Fibroblast of lung (primary cell): ENCODE measurements at places on chromosomes 11 and 22.
A peak's percentile ranks its signal among the peaks of the same experiment; 100 is the strongest.

DNA sequence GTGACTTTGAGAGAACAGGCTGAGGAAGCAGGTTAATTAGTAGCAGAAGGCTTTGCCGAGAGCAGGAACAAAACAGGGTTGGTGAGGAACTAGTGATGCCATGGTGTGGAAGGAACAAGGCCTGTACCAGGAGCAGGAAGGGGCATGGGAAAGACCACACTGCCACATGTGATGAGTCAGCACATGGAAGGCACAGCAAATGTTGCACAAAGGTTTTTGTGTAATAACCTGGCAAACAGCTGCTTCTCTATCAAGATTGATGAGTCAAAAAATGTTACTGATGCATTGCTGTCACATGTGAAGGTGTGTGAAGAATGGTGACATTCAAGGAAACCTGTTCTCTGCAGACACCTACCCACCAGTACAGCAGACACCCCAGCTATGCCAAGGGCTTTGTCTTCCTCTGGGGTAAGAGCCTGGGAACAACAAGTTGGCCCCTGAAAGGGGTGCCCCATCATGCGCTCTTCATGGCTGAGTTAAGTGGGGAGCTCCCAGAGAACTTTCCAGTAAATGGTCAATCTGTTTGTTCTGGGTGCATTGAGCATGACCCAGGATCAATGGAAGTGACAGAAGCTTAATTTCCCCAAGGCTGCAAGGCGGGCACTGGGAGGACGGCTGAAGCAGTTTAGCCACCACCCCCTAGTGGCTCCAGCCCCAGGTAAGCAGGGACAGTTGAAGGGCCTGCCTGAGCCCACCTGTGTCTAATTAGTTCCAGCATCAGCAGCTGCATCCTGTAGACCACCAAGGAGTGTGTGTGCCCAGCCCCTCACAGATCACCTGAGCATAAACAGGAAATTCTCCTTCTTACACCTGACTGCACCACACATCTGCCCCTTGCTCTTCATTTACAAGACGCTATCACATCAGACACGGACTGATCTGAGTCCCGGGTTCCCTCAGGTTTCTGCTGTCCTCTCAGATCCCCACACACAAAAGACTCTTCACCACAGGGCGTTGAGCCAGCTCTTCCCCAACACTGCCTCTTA lies 47.6 kb downstream of the GGTLC2 start:
- DNase-seq: no peak

DNA sequence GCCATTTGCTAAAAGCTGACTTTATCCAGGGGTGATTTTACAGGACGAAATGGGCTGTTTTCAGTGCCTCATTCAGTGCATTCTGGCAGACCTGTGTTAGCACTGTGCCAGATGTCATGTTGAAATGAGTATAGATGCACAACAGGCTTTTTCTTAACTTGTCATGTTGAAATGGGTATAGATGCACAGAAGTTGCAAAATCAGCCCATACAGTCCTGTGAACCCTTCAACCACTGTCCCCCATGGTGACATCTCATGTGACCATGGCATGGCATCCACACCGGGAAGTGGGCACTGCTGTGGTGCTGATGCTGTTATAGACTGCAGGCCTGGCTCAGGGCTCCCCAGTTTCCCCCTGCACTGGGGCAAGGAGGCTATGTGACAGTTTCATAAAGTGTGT lies 2.5 kb downstream of the TALDO1 start:
- DNase-seq: no peak

- no peak for DNase-seq
These were observed 27.0 kb downstream of the C22orf42 start for GRCh38 chr22:32132126-32132525.

GRCh38 chr11:91967026-91967690 lies 257.5 kb upstream of the FAT3 start:
- peak; percentile 71 for DNase-seq

DNA sequence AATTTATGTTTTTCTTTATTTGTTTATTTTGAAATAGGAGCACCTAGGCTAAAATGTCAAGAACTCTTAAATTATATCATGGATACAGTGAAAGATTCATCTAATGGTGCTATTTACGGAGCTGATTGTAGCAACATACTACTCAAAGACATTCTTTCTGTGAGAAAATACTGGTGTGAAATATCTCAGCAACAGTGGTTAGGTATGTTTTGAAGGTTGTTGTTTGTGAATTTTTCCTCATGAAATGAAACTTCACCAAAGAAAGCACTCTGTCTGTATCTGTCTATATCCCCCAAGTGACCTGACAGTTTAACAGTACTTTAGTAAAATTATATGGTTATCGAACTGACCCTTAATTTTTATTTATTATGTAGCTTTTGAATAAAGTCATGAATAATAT lies 12.8 kb downstream of the ATM start:
- no peak for DNase-seq

DNA sequence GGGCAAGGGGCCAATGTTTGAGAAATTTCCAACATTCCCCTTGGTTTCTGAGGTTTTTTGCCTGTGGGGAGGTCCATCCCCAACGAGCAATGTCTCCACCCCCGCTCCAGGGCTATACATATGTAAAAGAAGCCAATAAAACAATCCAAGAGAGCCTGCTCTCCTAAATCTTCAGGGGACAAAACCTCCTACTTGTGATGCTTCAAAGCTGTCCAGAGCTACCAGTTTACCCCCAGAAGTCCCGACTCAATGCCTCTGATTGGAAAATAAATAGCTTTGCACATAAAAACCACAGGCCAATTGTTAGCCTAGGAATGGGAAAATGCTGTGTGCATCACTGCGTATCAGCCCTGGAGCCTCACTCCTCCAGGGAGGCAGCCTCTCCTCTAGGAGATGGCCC lies 66.0 kb upstream of the PAX6 start:
- no peak for DNase-seq

DNA sequence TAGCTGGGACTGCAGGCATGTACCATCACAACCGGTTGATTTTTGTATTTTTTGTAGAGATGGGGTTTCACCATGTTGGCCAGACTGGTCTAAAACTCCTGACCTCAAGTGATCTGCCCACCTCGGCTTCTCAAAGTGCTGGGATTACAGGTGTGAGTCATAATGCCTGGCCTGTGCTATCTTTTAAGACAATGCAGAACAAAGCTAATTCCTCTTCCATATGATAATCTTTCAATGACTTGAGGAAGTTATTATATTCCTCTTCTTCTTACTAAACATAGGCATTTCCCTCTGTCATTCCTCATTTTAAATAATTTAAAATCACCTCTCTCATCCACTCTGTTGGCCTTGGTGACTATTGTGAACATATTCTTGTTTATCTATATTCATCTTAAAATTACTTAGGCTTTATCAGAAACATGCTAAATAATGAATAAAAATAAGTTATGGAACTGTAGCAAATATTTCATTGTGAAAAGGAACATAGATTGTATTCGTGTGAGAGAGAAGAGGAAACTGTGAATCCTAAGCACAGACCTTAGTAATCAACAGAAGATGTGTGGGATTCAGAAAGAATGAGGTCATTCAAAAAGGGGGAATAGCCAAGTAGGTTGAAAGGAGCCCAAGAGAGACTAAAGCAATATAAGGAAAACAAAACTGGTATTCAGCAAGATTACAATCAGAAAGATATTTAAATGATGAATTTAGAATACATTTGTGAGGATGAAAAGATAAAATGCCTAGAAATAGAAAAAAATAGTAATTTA lies 269.4 kb downstream of the TTC28 start:
- peak; percentile 84 for DNase-seq

DNA sequence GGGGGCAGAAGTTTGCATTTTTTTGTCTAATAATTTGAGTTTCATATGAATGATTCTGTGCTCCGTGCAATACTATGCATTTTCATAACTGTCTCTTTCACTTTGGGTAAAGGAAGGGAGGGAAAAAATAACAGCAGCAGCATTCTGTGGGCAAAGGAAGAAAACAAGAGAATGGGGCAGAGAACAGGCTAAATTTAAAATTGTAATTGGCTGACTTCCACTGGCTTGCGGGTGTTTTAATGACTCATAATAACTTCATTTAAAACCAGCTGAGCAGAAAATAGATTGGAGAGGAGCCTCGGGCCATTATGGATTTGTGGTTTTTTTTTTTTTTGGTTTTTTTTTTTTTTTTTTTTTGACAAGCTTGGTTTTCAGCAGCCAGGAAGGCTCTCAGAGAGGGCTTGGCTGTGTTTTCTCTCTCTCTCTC lies 107.4 kb downstream of the ZBTB16 start:
- DNase-seq: peak; percentile 98

- no peak for DNase-seq
These were observed 16.8 kb upstream of the ACCSL start for GRCh38 chr11:44030996-44031395.

DNA sequence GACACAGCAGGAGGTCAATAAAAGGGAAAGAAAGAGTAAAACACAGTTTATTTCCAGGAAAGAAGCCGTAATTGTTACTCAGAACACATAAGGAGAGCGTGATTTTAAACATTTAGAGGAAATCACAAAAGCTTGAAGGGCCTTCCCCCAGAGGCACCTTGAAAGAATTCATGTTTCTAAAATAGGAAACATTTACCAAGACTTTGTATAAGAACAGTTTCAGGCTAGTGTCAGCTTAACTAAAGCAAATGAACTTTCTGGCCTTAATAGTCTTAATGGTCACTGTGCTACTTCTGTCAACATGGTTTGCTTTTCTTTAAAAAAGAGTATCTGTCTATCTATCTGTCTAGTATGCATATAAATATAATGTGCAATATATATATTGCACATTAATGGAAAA lies 208.8 kb downstream of the CNTN5 start:
- no peak for DNase-seq

- peak; percentile 40 for DNase-seq
These were observed 84.0 kb upstream of the RCN1 start for GRCh38 chr11:32006799-32007388.
